ENCODE measurements at places on chromosomes 5 and 9.

DNA sequence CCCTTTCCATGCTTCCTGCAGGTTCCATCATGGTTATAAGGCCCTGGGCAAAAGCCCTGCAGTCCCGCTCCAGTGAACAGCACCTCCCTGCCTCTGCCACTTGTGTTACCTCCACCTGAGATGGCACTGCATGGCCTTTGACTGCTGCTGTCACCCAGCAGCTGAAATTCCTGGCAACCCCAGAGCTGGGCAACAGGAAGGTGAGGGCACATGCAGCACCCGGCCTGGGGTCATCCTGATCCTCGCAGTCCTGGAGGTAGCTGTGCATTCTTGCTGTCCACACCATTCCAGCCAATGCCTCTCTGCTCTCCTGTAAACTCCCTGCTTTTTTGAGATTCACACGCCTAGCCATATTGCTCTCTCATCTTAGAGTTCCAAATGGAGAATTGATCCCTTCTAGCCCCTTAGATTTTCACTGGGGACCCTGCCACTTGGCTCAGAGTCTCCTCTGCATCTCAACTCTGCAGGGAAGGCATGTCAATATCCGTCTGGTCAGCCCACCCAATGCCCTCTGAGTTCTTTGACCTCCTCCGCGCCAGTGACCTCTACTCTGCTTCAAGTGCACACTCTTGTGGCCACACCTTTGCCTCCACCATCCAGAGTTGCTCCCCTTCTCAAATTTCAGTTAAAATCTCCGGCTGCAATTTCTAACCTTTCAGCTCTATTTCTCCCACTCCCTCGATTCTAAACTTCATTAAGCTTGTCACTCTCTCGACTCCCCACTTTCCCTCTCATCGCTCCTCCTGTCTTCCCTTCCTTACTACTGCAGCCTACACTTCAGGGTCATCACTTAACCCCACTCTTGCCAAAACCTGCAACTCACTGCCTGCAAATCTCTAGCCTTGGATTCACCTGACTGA lies 93.4 kb downstream of the ANKH start:
- no peak for DNase-seq

DNA sequence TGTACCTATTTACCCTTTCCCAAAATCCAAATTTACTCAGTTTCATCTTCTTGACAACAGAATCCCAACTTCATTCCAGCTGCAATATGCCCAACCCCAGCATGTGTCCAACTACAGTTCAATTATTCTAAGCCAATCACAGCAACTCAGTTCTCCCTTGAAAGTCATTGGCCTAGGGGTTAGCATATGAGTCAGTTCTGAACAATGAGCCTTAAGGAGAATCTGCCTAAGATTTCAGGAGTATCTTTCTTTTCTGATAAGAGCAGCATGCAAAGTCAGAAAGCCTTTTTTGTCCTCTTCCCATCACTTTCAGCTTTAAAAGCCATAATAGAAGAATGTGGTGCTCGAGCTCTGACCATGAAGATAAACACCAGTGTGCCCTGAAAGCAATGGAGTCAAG lies 44.4 kb upstream of the RASGRF2 start:
- DNase-seq, result no peak

DNA sequence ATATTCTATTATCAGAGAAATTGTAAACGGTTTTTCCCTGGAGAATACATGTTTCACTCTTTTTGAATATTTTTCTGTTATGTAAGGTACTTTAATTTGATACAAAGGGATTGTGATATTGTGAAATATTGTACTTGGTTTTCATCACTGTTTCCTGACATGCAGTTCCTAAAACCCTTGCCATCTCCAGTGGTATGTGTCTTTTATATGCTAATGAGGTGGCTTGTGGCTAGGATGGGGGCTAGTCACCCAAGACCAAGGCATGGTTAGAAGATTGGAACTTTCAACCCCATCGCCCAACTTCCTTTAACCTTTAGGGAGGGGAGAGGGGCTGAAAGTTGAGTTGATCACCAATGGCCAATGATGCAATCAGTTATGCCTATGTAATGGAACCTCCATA lies 160.6 kb downstream of the TAF11L14 start:
- DNase-seq, result no peak

- DNase-seq, result no peak
Measured at GRCh38 chr5:133611357-133612248, 738 bp downstream of the FSTL4 start.

DNA sequence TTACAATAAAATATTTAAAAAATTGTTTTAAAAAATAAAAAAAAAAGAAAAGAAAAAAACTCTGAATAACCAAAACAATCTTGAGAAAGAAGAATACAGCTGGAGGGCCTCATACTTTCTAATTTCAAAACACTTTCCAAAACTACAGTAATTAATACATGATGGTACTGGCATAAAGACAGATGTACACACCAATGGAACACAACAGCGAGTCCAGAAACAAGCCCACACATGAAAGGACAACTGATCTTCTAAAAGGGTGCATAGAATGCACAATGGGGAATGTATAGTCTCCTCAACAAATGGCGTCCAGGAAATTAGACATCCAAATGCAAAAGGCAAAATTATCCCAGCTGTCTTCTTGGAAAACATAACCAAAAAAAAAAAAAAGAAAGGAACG lies 99.6 kb downstream of the LURAP1L start:
- DNase-seq, result no peak

GRCh38 chr9:134055981-134056461 lies 11.8 kb downstream of the BRD3 start:
- DNase-seq, result no peak

GRCh38 chr9:119304555-119304954 lies 64.7 kb downstream of the BRINP1 start:
- no peak for DNase-seq

GRCh38 chr9:133916159-133916541 lies 76.0 kb downstream of the VAV2 start:
- DNase-seq, result no peak

DNA sequence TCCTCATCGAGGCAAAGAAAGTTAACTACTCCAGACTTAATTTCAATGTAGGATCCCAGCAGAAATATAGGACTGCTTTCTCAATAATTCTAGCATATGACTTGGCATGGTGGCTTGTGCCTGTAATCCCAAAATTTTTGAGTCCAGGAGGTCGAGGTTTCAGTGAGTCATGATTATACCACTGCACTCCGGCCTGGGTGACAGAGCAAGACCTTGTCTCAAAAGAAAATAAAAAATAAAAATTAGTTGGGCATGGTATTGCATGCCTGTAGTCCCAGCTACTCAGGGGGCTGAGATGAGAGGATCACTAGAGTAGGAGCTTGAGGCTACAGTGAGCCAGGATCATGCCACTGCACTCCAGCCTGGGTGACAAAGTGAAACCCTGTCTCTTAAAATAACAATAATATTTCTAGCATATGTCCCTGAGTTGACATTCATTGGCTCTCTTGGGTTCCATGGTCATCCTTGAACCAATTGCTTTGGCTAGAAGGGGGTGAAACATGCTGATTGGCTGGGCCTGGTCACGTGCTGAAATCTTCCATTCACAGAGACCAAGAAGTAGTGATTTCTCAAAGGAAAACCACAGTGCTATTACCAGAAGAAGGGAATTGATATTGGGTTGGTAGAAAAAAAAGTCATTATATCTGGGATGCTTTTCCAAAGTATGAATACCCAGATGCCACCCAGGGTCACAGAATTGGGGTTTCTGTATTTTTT lies 31.6 kb upstream of the GARNL3 start:
- no peak for DNase-seq

All from activated T-helper 1 cell treated with anti-CD3 and anti-CD28 coated beads, Interleukin-2, amount 50 U/mL, for 16 hours (primary cell).